GM19239 (cell line): ENCODE measurements at places on chromosomes 13 and 19.

- no peak for DNase-seq
Measured at GRCh38 chr19:47512948-47513319, 1.9 kb downstream of the NAPA start.

GRCh38 chr19:35122687-35123551 lies 7.3 kb downstream of the FXYD3 start:
- DNase-seq = no peak

GRCh38 chr19:48965806-48966540 lies 864 bp downstream of the FTL start:
- peak; percentile 44 for DNase-seq

DNA sequence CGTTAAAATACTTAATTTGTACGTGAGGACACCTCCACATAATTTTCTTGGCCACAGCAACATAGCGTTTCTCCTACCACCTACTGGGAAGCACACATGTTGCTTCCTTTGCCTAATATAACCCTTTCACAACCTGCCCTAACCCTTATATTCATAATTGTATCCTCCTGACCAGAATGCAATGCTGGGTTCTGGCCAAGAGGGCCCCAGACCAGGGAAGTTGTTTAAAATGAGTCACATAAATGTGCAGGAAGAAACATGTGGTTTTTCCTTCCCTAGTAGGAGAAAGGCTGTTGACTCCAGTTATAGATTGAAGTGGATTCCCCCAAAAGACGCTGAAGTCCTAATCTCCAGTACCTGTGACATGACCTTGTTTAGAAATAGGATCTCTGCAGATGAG lies 187.3 kb downstream of the NUFIP1 start:
- DNase-seq = no peak

DNA sequence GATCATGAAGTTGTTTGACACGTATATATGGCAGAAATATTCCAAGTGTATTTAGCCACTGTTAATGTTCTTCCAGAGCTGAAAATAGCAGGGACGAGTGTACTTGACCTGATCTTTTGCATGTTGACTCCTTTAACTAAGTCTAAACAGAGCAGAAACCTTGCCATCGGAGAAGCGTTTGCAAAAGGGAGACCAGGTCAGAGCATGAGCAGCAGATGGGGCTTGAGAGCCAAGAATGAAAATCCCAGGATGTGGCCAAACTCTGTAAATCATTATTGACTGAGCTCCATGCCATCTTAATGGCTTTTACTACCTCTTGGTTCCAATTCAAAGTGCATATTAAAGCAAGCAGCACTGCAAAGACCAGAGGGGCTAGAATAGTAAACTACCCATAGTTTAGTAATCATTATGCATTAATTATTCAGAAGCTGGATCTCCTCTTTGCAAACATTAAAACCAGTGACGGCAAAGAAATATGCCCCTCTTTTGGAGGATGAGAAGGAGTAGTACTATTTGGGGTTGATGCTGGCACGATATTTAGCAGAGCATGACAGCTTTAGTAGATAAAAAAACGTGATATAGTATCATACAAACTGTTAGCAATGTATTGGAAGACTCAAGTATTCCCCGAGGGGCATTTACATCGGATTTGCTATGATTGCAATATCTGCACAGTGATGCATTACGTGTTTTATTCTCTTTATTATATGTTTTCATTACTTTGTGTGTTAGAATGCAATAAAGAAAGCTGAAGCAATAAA lies 55.7 kb downstream of the FAM216B start:
- no peak for DNase-seq

DNA sequence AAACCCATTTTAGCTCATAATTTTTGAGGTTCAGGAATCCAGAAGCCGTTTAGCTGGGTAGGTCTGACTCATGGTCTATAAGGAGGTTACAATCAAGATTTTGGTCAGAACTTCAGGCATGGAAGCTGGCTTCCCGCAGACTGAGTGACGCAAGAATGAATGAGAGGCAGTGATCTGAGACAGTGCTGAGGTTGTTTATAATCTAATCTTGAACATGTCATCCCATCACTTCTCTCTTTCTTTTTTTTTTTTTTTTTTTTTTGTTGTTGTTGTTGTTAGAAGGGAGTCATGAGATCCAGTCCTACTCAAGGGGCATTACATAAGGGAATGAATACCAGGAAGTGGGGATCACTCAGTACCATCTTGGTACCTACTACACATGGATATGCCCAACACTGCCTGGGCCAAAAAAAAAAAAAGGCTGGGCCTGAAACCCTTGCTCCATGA lies 217.4 kb downstream of the DLEU7 start:
- no peak for DNase-seq

GRCh38 chr19:43425567-43426392 lies 11.1 kb downstream of the TEX101 start:
- no peak for DNase-seq

- no peak for DNase-seq
Measured at GRCh38 chr13:73731564-73731963, 402.6 kb downstream of the KLF12 start.

GRCh38 chr13:113762538-113762937 lies 3.5 kb downstream of the TMEM255B start:
- DNase-seq = no peak

- DNase-seq = no peak
Measured at GRCh38 chr13:35388441-35389355, 87.8 kb downstream of the MAB21L1 start.

DNA sequence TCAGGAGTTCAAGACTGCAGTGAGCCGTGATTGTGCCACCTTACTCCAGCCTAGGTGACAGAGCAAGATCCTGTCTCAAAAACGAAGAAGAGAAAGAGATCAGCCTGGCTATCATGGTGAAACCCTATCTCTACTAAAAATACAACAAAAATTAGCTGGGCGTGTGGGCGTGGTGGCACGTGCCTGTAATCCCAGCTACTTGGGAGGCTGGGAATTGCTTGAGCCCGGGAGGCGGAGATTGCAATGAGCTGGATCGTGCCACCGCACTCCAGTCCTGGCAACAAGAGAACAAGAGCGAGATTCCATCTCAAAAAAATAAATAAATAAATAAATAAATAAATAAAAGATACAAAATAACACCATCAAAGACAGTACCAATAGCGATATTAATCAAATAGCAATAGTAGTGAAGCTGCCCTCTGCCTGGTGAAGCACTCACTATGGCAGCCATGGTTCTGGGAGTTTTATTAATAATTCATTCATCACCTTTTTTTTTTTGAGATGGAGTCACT lies 53.9 kb downstream of the NFIC start:
- DNase-seq = no peak

GRCh38 chr19:55146705-55147273 lies 2.2 kb downstream of the TNNT1 start:
- no peak for DNase-seq

GRCh38 chr19:4794971-4795370 lies 3.4 kb downstream of the FEM1A start:
- no peak for DNase-seq

DNA sequence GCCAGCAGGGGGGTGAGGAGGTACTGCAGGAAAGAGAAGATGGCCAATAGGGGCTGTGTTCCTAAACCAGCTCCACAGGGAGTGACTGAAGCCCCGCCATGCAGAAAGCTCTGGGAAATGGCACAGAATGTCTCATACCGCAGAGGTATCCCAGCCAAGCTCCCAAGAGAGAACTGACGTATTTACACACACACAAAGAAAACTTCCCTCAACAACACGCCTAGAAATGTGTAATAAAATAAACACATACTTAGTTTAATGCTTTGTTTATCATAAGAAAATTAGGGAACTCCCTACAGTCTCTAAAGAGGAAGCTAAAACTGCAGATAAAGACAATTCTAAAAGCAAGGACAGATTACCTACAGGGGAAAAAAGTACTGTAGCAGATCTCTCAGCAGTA lies 40.0 kb downstream of the ESD start:
- no peak for DNase-seq

- DNase-seq = no peak
Measured at GRCh38 chr19:6138066-6138465, 2.6 kb downstream of the ACSBG2 start.

GRCh38 chr19:33622505-33622808 lies 704 bp downstream of the CHST8 start:
- DNase-seq = no peak

- DNase-seq = no peak
Measured at GRCh38 chr13:98504371-98504963, 72.4 kb downstream of the STK24 start.

GRCh38 chr19:47324502-47324901 lies 7.5 kb upstream of the C5AR2 start:
- no peak for DNase-seq

DNA sequence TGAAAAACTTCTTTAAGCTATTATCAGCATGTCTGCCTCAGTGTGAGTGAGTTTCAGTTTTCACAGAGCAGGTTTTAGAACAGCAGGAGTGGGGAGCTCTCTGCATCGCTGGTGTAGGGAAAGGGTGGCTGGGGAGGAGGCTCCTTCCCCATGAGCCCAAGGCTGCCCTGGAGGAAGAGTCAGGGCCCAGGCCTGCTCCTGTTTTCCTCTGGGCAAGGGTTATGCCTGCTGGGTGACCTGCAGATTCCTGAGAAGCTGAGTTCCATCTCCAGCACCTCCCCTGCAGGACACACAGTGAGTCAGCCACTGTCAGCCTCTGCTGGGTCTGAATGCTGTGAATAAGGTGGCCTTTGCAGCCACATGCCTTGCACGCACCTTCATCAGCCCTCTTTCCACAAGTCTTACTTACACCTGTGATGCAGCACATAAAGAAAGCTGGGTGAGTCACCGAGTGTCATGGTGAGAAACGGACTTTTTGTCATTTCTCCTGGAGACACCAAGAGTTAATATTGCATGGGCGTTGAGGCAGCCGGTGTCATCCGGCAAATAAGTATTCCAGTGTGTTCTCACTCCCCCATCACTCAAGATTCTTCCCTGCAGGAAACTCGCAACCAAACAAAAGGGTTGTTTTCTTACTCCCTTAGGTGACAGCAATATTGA lies 186.4 kb upstream of the KL start:
- DNase-seq = no peak
